Pons (tissue), 1 donor: ENCODE measurements at places on chromosomes 4 and X.
A peak's percentile ranks its signal among the peaks of the same experiment; 100 is the strongest.

GRCh38 chr4:120730777-120731320 lies 191.7 kb downstream of the PRDM5 start:
- DNase-seq: no peak

- DNase-seq: no peak
Measured at GRCh38 chrX:114924856-114925255, 92.6 kb downstream of the IL13RA2 start.

DNA sequence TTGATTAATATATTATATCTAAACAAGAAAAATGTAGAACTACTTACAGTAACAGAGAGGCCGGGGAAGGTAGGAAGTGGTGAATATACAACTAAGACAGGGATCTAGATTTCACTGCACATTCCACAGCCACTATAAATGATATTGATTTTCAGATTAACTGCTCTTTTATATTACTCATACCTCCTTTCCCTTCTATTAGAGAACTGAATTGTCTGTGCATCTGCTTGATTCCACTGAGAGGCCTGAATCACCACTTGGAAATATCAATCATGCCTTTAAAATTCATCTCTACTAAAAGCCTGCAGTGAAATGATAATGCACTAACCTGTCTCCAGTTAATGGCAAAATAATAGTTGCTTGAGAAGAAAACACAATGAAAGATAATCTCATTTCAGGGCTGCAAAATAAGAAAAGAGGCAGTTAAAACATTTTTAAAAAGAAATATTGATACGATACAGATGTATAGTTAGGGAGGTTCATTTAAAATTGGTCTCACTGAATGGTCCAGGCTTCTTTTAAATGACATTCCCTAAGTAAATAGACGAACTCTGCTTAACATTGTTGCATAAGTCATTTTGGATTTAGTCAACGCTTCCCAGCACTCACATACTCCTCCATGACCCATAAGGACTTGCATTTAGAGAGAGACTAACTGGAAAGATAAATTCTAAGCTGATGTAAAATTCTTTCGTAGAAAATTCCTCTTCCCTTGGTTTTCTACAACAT lies 3.8 kb downstream of the ANTXR2 start:
- DNase-seq: no peak

DNA sequence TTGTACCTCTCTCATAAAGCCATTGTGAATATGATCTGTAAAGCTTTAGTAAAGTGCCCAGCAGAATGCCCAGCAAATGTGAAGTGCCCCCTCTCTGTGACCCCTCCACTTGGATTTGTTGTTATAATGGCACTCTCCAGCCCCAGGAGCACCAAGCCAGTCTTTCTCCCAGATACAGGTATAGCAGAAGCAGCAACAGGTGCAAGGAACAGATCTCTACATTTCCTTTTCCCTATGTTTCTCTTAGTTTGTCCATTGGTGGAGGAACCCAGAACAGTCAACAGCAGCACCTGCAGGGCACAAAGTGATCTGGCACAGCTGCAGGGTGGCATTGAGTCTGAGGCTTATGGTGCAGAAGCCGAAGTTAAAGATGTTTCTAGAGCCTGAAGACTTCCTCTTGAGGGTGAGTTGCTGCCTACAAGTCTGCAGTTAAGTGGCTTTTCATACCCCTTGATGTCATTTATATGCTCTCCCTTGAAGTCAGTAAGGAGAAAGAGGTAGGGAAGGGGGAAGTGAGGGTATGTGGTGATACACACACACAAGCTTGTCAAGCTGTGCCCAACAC lies 16.1 kb upstream of the CXCL3 start:
- no peak for DNase-seq

- DNase-seq: no peak
Measured at GRCh38 chrX:1378306-1378759, 13.6 kb downstream of the SLC25A6 start.

DNA sequence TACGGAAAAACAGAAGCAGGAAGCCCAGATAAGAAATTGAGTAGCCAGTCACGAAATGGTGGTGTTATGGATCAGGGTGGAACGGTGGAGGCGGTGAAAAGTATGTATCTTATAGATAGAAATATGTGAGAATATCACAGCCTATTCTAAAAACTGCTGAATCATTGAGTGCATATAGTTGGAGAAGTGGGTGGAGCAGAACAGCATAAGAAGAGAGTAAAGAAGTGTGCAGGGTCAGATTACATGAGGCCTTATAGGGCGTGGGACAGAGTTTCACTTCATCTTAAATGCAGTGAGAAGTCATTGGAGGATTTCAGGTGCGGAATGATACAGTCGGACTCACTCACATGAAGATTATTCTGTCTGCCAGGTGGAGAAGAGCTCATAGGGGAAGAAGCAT lies 293.1 kb downstream of the TRIML1 start:
- no peak for DNase-seq

DNA sequence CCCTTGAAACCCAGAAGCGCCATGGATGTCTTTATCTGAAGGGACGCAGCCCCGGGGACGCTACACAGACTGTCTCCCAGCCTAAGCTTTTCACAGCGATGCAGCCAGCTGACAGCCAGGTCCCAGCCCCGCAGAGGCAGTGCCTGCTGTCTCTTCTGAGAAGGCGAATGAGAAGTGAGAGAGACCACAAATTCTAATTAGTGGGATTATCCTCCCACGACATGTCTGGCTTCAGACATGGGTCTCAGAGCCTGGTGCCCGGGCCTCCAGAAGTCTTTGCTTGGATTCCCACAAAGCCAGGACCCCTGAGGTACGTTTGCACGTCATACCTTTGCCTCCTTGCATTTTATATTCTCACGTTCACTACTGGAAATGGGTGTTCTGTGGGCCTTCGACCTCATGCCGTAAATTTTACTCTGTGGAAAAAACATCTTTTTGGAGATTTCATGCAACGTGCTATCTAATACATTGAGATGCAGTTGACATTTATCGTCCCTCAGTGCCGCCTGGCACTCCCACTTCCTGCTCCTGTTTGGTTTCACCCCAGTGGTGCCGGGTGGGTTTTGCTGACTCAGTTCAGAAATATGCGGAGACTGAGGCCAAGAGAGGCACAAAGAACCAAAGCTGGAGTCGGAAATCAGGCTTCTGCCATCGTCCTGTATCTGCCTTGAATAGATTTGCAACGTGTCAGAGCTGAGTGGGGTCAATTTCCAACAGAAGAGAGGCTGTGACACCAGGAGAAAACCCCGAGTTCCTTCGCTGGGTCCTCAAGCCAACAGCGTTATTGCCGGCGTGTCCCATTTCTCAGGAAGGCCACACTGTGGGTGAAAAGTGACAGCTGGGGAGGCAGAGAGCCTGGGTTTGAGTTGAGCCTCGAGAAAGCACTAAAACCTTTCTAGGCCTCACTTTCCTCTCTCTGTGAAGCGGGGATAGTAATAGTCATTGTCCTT lies 114.4 kb downstream of the STK32B start:
- DNase-seq: no peak

DNA sequence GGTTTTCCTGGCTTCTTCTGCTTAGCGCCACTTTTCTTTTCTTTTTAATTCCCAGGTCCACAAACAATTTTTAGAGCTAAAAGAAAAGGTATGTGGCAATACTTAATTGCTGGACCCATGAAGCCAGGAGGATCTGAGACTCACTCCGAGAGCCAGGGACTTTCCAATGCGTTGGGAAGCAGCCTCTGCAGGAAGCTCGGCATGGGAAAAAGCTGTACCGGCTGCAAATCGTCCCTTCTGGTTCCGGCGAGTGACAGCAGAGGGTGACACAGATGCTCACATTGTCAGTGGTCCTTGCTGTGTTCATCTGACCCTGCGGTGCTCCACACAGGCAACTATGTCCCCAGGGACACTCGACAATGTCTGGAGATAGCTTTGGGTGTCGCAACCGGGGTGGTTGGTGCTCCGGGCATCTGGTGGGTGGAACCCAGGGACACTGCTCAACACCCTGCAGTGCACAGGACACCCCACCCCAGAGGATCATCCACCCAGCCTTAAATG lies 164.0 kb downstream of the PRKX start:
- DNase-seq: no peak

- DNase-seq: no peak
Measured at GRCh38 chrX:11591723-11592346, 73.9 kb downstream of the ARHGAP6 start.

DNA sequence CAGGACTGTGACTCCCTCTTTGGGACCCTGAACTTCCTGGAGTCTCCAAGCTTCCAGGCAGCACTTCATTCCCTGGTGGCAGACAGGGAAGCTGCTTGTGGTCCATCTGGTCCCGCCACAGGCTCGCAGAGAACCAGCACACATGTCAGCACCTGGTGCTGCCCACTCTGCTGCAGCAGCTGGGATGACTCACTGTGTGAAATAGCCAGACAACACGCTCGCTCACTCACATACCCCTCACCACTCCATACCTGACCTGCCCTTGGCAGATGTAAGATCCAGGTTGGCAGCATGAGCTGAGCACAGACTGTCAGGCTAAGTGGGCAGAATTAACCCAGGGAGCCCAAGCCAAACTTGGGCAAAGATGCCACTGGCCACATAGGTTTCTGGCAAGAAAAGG lies 613.5 kb downstream of the PCDH18 start:
- no peak for DNase-seq

- no peak for DNase-seq
Measured at GRCh38 chr4:99104153-99104552, 15.6 kb upstream of the ADH5 start.

DNA sequence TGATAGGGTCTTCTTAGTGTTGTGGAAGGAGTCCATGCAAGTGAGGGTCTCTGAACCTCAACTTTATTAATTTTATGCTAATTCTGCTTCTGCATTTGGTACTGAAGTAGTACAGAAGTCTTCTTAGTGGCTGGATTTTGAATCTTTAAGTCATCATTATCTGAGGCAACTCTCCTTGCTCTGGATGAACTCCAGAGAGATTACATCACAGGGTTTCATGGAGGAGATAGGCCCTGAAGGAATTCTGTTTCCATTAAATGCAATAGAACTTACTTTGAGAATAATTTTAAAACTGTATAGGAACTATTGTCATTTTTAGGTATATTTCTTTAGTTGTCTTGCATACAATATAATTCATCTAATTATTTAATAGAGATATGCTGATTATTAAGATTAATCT lies 451.2 kb downstream of the FAT4 start:
- DNase-seq: no peak

- DNase-seq: no peak
Measured at GRCh38 chr4:76488888-76489685, 54.1 kb downstream of the SHROOM3 start.

- peak; percentile 87 for DNase-seq
Measured at GRCh38 chr4:1309261-1310010, 19.7 kb downstream of the MAEA start.

DNA sequence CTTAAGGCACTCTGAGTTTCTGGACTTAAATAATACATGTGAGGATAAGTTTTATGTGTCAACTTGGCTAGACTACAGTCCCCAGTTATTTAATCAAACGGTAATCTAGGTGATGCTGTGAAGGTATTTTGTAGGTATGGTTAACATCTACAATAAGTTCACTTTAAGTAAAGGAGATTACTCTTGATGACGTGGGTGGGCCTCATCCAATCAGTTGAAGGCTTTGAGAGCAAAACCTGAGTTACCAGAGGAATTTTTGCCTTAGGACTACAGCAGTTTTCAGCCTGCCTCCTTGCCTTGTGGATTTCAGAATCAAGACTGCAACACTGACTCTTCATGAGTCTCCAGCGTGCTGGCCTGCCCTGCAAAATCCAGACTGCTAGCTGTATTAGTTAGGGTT lies 59.8 kb upstream of the HS6ST2 start:
- DNase-seq: no peak

GRCh38 chr4:149161247-149161646 lies 654.4 kb downstream of the IQCM start:
- DNase-seq: no peak

- no peak for DNase-seq
Measured at GRCh38 chr4:7893539-7893938, 46.1 kb downstream of the AFAP1 start.

GRCh38 chr4:36551697-36552214 lies 270.3 kb downstream of the DTHD1 start:
- DNase-seq: no peak

DNA sequence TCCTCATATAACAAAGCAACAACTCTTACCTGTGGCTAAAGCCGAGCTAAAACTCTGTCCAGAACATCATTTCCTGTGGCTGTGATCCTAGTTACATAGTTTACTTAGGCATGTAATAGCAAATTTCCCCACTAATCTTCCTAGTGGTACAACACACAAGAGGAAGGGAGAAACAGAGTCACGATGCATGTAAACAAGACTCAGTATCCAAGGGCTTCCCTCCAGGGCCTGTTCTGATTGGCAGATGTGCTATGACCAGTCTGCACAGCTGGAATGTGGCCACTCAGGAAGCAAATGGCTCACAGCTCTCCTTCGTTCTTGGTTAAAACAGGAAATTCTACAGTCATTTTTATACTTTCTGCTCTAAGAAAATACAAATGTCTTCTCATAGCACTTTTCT lies 49.2 kb upstream of the PRSS48 start:
- DNase-seq: peak; percentile 92

GRCh38 chr4:7009564-7009963 lies 33.6 kb upstream of the TADA2B start:
- no peak for DNase-seq

DNA sequence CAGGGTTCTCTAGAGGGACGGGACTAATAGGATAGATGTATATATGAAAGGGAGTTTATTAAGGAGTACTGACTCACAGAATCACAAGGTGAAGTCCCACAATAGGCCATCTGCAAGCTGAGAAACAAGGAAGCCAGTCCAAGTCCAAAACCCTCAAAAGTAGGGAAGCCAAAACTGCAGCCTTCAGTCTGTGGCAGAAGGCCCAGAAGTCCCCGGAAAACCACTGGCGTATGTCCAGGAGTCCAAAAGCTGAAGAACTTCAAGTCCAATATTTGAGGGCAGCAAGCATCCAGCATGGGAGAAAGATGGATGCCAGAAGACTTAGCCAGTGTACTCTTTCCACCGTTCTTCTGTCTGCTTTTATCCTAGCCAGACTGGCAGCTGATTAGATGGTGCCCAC lies 227.2 kb downstream of the KCTD8 start:
- peak; percentile 38 for DNase-seq

GRCh38 chrX:50168241-50168687 lies 32.5 kb downstream of the AKAP4 start:
- no peak for DNase-seq

DNA sequence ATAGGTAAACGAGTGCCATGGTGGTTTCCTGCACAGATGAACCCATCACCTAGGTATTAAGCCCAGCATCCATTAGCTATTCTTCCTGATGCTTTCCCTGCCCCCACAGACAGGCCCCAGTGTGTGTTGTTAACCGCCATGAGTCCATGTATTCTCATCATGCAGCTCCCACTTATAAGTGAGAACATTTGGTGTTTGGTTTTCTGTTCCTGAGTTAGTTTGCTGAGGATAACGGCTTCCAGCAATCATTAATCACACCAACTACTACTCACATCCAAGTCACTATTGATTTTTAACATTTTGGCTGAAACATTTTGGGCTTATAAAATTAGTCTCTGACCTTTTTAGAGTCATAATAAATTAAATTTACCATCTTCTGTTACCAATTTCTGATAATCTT lies 205.3 kb downstream of the SPOCK3 start:
- DNase-seq: no peak

GRCh38 chr4:14524276-14524675 lies 478.0 kb upstream of the CPEB2 start:
- DNase-seq: no peak
